ENCODE measurements at places on chromosomes 3 and 15.

DNA sequence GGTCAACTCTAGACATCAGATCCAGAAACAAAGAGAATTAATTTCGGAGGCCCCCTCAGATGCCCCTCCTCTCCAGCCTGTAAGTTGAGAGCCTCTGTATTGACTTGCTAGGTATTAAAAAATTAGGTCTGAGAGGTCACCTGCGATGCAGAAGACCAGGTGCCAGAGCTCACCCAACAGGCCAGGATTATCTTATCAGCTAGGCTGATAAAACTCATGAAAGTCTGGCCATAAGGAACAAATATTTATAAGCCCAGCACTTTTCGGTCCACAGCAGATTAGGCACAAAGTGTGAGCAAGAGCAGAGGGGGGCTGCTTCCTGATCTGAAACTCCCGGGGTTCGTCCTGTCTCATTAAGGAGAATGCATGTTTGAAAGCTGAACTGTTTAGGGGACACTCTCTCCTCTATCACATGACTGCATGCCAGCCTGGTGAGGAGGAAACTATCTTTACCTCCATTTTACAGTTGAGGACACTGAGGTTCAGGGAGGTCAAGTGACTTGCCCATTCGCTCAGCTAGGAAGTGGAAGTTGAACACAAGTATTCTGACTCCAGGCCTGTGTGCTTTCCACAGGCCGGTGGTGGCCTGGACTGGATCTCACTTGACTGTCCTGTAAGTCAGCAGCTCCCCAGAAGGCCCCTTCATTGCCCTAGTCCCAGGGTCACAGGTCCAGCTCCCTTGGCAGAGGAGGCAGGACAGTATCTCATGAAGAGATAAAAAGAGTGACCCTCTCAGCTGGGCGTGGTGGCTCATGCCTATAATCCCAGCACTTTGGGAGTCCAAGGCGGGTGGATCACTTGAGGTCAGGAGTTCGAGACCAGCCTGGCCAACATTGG lies 39.6 kb upstream of the MAGEF1 start:
- DNase-seq: no peak

- DNase-seq: no peak
Observed at GRCh38 chr15:85800478-85801123, 5.9 kb upstream of the KLHL25 start.

GRCh38 chr3:101633186-101633585 lies 43.7 kb downstream of the ZBTB11 start:
- no peak for DNase-seq

DNA sequence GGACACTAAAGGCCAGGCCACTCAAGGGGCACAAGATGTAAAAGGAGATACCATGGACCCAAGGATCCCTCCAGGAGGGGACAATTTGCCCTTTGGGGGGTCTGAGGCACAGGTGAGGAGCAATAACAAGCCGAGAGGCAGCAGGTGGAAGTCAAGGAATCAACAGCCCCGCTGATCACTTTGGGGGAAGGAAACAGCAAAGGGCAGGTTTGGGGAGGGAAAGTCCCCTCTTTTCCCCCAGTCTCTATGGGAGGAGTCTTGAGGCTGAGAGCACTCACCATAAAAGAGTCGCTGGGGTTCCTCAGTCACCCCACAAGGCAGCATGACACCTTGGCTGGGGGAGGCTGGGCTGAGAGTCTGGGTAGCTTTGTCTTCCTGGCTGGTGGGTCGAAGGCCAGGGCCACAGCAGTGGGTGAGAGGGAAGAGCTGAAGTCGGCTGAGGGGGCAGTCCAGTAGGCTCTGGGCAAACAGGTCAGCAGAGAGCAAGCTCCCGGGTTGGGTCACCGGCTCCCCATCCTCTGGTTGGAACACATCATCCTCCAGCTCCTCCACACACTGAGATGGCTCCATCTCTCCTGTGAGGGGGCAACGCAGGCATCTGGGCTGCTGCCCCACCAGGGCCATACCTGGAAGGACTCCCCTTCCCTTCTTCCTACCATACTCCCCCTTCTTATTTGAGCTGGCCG lies 3.0 kb downstream of the BMF start:
- no peak for DNase-seq

DNA sequence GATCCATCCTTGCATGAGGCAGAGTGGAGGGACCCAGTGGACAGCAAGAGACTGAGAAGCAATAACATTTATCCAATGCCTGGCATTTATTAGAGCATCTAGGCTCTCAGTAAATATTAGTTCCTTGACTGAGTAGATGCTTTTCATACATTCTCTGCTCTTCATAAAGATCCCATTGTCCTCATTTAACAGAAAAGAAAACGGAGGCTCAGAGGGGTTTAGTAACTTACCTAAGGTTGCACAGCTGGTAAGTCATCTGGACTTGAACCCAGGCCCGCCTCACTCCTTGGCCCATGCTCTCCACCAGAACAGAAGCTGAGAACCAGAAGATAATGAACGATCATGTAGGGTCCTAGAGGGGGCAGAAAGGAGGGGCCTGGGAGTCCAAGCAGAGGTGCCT lies 52.2 kb upstream of the SEC22A start:
- no peak for DNase-seq

GRCh38 chr3:11581237-11582190 lies 62.2 kb downstream of the VGLL4 start:
- no peak for DNase-seq

GRCh38 chr3:191139736-191140135 lies 59.3 kb upstream of the OSTN start:
- DNase-seq: no peak

Measured in GOT3 (cell line).